ENCODE measurements at places on chromosomes 7 and 10.

GRCh38 chr10:130576427-130576826 lies 440.2 kb downstream of the GLRX3 start:
- no peak for DNase-seq

GRCh38 chr7:96833676-96834453 lies 124.2 kb upstream of the SEM1 start:
- no peak for DNase-seq

DNA sequence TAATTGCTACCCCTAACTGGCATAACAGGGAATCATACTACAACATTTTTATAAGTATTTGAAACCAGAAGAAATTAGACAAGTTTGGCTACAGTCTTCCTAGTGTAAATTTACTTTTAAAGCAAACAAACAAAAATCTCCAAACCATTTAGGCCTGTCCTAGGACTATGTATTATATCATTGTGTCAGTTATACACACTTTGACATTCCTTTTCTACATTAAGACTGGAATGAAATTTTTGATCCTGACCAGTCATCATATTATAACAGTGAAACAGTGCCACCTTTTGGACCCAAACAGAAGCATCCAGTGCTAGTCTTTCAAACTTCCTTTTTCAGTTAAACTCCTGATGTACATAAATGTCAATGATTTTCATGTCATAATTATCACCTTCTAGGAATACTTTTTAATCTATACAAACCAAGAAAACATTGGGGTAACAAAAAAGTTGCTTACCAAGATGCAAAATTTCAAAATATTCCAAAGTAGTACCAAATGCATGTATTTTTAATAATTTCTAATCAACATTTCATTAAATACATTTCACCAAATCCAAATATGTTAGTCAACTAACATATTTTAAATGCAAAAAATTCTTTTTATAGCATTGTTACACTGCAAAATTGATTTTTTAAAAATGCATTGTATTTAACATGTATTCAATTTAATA lies 75.7 kb downstream of the IMMP2L start:
- DNase-seq, result peak; percentile 43

DNA sequence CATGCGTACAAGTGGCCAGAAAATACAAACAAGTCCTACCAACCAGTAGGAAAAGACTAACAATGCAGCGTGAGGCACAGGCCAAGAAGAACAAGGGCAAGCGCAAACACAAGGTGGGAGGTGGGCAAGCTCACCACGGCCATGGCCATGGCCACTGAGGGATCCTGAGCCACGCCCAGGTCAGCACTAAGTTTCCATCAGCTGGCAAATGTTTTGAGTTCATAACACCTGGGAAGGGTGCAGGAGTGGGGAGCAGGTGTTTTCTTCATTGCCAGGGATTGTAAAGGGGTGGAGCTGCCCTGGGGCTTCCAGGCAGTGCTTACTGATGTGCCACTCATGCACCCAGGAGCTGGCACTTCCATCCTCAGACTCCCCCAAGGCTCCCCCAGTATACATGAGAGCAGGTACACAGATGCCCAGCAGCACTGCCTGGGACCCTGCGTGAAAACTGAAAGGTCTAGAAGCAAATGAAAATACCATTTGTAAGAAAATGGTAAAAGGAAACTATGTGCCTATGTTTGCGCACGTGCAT lies 139.2 kb upstream of the RET start:
- no peak for DNase-seq

- DNase-seq, result no peak
Observed at GRCh38 chr10:132912713-132913558, 29.4 kb downstream of the CFAP46 start.

DNA sequence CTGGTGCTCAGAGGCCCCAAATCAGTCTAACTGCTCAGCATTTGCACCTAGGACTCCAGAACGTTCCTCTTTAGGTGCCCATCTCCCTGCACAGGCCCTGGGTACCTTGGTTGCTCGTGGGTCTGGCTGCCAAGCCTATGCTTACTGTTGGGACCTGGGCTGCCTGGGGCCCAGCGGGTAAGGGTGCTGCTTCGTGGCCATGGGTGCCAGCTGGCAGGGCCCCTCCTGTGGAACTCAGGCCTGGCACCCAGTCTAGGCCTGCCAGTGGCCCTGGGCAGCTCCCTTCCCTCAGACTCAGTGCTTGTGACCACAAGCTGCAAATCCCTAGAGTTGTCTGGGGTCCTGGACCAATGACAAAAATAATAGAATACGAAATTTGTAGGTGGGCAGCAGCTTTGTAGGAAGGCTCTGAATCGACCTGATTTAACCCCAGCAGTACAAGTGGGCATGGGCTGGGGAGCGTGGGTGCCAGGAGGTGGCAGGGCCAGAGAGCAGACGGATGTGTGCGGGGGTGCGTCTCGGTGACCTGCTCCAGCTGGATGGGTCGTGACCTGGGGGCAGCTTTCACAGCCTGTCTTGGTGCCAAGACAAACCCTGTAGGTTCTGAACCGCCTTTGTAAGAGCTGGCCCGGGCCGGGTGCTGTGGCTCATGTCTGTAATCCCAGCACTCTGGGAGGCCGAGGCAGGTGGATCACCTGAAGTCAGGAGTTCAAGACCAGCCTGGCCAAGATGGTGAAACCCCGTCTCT lies 69.7 kb downstream of the MKI67 start:
- DNase-seq, result no peak
